Activated CD4-positive, alpha-beta T cell treated with anti-CD3 and anti-CD28 coated beads, Interleukin-2, amount 50 U/mL, for 48 hours (primary cell): ENCODE measurements at places on chromosomes 2 and 18.
A peak's percentile ranks its signal among the peaks of the same experiment; 100 is the strongest.

DNA sequence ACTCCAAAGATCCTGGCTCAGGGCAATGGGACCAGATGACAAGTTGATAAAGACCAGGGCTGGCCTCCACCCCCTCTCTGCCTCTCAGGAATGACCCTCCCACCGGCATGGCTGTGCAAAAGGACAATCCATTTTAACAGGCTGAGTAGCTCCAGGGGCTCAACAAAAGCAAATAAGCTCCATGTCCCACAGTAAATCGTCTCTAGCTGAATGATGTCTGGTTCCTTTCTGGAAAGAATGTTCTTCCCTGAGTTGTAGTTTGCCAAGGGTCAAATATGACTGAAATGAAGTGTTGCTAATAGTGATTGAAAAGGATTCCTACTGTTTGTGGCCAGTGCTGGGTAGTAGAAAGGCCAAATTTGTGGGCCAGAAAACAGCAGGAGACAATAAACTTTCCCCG lies 434.4 kb upstream of the ETAA1 start:
- DNase-seq: no peak

GRCh38 chr2:205967391-205968075 lies 118.4 kb downstream of the INO80D start:
- no peak for DNase-seq

DNA sequence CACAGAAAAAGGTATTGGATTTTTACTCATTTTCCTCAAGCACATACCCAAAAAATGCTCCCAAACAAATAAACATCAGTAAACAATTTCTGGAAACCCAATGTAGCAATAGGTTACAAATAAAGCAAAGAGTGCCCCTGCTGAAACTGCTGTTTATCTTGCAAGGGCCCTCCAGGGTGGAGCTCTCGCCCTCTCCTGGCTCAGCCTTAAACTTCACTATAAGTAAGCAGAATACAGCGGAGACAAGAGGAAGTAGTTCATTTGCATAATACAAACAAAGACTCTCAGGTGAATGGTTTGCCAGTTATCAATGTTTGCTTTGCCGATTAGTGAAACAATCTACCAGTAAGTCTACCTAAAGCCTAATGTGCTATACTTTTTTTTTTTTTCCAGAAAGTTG lies 437.6 kb downstream of the DLGAP1 start:
- no peak for DNase-seq

DNA sequence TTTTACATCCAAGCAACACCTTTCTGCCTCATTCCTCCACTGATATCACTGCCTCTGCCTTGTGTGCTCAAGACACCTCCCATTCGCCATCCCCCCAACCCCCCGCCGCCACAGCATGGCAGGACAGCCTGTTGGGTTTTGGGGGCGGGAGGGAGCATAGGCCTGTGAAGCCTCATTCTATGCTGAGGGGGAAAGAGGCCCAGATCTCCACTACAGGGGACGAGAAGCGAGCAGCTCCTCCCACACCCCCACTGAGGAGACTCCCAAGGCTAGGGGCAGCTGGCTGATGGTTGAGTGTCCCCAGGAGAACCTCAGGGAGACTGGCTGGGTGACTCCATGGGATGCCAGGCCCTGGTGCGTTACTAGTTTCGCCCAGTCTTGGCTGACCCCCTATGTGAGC lies 214.3 kb upstream of the SIX2 start:
- no peak for DNase-seq

GRCh38 chr18:49858309-49859020 lies 45.1 kb upstream of the ACAA2 start:
- peak; percentile 71 for DNase-seq

DNA sequence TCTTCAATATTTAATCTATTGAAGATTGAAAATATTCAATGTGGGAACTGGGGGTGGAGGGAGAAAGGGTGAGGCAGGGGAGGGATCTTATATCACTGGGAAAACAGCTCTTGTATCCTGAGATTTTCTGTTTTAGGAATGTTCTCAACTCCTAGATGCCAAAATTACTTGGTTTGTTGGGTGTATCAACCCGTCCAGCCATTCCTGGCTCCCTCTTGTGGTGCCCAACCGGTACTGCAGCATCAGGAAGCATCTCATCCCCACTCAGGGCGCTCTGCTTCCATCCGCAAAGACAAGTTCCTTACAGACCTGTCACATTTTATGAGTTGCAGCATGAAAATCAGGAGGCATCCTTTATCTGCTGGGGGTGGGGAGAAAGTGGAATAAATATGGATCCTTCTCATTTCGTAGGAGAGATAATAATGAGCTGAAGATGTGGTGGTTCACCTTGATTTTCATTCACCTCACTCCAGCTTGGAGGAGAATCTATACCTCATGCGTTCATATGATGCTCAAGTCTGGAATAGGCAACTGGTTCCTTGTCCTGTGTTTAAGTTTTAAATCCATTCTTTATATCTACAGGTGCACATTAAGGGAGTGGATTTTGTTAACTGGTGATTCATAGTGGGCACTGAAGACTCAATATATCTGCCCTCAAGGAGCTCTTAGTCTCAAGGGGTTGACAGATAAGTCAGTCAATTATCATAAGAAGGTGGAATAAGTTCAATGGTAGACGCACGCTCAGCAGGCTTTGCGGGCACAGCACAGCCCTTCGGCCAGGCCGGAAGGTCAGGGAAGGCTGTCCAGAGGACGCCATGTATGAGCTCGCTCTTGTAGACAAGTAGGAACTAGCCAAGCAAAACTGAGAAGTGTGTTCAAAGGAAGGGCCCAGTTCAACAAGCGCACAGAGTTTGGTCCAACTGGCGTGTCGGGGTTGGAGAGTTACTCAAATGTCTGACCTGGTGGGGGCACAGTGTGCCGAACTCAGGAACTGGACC lies 127.3 kb downstream of the RNF144A start:
- DNase-seq: peak; percentile 65

- DNase-seq: no peak
These were observed 1033.5 kb upstream of the TMEFF2 start for GRCh38 chr2:193228276-193228675.

GRCh38 chr2:216563646-216564045 lies 65.0 kb downstream of the RPL37A start:
- no peak for DNase-seq

DNA sequence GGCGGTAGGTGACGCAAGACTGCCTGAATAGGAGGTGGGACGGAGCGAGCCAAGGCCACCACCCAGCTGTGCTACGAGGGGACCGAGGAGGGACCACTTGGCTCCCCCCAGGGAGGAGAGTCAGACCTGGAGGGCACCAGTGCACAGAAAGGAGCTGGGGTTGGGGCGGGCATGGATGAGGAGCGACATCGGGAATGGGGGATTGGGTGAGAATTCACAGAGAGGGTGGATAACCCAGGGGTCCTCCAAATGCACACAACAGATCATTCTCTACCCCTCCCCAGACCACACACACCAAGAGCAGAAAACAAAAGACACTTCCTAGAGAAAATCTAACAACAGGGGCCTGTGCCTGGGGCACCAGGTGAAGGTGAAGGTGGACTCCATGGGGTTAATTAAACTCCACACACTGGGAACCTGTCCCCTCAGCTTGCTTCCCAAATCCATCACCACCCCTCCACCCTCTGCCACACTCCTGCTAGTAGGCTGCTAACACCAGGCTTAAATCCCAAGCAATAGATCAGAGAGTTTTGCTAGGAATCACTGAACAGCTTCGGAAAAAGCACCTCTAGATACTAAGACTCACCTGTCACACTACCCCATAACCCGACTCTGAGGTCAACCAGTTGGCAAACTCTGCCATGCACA lies 274.6 kb downstream of the EIPR1 start:
- DNase-seq: no peak

DNA sequence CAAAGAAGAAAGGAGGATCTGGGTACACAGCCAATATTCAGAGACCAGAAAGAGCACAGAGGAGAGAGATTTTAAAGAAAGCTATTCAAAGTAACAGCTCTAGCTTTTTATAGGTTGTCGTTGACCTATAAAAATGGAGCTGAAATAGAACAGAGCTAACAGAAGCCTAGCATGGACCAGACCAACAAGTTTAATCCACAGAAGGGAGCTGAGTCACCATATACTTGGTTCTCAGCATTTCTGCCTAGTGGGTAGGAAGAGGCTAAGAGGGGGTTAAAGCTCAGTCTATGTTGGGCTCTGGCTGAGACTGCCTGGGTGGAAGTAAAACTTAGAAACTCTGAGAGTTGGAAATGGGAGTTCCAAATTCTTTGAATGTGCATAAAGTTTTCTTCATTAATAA lies 678.0 kb upstream of the CDH2 start:
- no peak for DNase-seq

DNA sequence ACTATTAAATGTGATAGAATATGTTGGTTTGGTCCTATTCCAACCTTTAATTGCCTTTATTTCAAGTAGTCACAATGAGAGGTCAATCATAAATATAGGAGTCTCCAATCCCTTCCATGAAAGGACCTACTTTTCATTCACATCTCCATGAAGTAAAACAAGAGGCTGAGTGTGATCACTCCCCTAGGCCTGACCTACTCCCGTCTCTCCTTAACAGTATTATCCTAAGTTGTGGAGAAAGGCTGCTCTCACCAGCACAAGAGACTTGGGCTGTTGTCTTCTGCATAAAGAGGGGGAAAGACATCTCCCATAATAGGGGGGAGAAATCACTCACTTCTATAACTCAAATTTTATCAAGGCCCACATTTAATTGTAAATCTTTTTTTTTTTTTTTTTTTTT lies 105.4 kb downstream of the SOS1 start:
- DNase-seq: no peak

DNA sequence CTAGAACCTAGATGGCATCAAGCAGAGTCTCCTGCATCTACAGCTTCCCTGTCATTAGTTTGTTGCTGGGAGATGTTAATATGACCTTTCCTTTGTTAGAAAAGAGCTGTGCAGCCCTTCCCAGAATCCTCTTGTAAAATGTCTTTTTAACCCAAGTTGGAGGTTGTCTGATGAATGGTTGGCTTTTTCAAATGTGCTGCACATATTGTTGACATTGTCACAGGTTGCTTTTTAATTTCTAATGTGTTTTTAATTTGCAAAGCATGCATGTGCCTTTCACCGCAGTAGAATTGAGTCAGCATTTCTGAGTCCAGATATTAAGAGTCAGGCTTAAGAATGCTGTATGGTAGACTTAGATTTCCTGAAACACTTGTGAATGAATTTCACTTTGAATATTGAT lies 120.8 kb downstream of the GREB1L start:
- no peak for DNase-seq

- no peak for DNase-seq
These were observed 104.8 kb downstream of the POLR1A start for GRCh38 chr2:86000938-86001312.

GRCh38 chr2:238787501-238787900 lies 60.4 kb upstream of the TWIST2 start:
- no peak for DNase-seq

- no peak for DNase-seq
These were observed 1501.6 kb upstream of the SLC39A10 start for GRCh38 chr2:194155431-194155830.

GRCh38 chr18:79717555-79718074 lies 38.0 kb downstream of the CTDP1 start:
- DNase-seq: no peak

- no peak for DNase-seq
These were observed 52.2 kb downstream of the INPP5D start for GRCh38 chr2:233112329-233112728.

DNA sequence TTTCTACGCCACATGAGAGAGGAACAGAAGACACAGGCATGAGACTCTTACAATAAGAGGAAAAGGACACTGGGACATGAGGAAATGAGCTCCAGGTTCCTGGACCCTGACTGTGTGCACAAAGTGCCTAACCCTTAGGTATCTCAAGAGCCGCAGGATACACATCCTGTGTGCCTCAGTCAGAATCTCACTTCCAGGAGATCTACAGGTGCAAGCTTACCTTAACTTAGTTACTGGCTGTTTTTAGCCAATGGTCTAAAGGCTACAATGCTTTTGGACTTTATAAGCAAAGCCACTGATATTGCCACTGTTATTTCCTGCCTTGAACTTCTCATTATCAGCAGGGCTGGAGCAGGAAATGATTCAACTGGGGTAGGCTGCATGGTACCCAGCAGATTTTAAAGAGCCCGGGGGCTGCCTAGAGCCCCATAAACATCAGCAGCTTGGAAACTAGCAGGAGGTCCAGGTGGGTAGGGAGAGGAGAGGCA lies 254.4 kb downstream of the ZNF521 start:
- DNase-seq: no peak

DNA sequence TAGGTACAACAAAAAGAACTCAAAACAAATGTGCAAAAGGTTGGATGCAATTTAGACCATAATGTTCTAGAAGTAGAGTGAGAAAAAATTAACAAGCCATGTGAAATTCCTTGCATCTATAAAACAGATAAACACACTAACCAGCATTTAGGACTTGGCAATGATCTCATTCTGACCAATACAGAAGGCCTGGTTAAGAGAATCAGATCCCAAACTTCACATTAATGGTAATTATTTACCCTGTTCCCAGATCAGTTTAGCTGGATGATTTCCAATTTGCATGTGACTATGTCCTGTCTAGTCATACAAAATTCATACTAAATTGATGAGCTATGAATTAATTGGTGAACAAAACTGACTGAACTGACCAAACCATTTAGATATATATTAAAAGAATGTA lies 98.4 kb upstream of the FIGN start:
- no peak for DNase-seq

GRCh38 chr2:66694087-66694860 lies 259.3 kb downstream of the MEIS1 start:
- DNase-seq: no peak

DNA sequence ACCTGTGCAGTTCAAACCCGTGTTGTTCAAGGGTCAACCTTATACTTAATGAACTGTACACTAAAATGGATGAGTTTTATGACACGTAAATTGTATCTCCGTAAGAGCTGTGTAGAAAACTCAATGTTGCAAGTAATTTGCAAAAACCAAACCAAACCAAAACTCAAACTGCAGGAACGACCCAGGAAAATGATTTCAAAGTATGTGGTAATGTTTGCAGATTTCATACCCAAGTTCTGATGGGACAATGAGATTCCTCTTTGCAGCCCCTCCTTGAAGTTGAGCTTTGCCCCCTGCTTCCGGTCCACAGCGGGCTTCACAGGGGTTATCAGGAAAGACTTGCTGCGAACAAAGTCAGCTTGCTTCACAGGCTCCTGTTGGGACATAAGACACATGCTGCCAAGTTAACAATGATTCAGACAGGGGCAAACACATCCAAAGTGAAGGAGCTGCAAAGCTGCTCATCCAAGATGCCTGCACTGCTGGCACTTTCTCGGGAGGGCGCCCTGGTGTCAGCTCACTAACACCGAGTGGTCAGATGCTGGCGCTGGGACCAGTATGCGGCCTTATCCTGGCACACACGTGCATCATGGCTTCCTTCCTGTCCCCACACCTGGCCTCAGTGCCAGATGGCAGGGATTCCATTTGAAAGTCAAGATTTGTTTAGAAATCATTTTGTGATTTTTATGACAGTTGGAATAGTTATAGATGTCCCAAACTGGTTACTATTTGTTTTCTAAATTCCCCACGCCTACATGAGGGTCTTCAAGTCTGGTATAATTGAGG lies 65.2 kb upstream of the MGAT4A start:
- no peak for DNase-seq

DNA sequence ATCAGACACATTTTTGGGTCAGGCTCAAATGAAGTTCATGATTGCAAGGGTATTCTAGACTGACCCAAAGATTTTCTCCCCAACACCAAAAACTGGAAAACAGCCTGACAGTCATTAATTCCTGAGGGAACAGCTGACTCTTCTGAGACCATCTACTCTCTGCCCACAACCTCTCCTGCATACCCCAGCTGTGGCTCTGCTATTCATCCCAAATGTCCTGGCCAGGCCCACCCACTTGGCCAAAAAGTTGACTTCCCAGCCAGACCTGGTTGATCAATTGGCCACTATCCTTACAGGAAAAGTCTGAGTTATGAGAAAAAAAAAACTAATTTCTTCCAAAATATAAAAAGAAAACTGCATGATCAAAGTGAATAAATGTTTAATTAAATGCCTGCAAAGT lies 103.8 kb upstream of the ST3GAL5 start:
- no peak for DNase-seq

GRCh38 chr2:231634951-231635875 lies 42.5 kb downstream of the TEX44 start:
- no peak for DNase-seq
